Activated CD4-positive, alpha-beta memory T cell treated with anti-CD3 and anti-CD28 coated beads for 36 hours (primary cell): ENCODE measurements at places on chromosomes 4 and X.
A peak's percentile ranks its signal among the peaks of the same experiment; 100 is the strongest.

DNA sequence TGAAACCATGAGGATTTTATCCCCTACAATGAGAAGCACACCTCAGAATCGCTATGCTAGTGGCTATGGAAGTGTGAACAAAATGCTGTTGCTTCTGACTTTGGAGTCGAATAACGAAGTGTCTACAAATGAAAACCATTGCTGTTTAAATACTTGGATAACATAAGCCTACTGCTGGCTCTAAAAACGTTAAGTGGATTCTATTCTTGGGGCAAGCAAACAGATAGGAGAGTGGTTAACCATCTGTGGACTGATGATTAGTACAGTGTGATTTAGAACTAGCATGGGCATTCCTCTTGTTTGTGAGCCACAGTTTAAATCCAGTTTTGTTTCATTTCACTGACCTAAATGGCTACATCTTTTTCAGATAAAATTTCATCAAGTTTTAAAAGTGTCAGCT lies 109.7 kb upstream of the PNPLA4 start:
- DNase-seq: no peak

- no peak for DNase-seq
Measured at GRCh38 chr4:82248903-82249632, 124.7 kb downstream of the HNRNPD start.

DNA sequence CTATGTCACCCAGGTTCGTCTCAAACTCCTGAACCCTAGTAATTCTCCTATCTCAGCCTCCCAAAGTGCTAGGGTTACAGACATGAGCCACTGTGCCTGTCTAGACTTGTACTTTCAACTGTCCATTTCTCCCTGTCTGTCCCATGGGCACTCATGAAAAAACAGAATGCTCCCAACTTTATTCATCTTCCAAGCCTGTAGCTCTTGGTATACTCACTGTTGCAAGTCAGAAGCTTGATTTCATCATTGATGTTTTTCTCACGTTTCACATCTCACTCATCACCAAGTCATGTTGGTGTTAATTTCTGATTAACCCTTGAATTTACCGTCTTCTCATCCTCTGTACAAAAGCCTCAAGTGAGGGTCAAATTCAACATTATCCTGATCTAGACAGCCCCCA lies 7.3 kb upstream of the SRP72 start:
- DNase-seq: no peak

GRCh38 chrX:115348446-115349225 lies 59.1 kb downstream of the LUZP4 start:
- DNase-seq: no peak

GRCh38 chrX:118717678-118718391 lies 9.6 kb upstream of the IL13RA1 start:
- no peak for DNase-seq

DNA sequence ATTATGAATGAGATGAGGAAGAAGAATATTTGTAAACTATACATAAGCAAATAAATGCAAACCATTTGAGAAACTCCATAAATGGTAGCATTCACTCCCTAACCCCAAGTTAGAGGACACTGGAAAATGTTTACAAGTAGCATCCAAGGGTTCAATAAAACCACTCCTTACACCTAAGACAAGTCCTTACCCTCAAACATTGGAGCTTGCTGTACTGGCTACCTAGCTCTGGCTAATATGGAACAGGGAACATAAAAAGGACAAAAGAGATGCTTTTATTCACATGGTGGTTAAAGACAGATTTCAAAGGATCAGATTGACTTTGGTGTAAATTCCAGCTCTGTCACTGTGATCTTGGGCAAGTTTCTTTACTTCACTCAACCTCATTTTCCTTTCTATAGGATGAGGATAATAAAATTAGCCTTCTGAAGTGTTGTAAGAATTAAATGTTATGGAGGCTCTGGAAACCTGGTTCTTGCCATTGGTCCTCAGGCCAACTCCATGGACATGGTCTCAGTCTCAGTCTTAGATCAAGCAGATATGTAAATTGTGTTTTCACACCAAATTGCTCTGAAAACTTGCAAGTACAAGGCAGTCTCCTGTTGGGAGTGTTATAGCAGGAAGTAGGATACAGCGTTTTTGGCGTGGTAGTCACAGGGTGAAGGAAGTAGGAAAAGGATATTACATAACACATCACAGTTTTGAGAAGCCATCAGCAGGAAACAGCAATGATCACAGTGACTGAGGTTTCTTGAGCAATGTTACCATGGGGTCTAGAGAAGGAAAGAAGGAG lies 3.3 kb downstream of the CXCL1 start:
- no peak for DNase-seq

DNA sequence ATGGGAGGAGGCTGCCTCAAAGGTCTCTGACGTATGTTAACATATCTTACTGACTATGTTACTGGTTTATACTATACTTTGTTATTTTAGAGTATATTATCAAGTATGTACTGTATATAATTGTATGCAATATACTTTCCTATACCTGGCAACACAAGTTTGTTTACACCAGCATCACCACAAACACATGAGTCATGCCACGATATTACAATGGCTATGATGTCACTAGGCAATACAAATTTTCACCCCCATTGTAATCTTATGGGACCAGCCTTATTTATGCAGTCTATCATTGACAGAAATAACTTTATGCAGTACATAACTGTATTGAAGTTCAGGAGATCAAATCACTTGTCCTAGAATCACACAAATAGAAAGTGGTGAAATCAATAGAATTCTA lies 329.9 kb upstream of the SLC7A11 start:
- DNase-seq: no peak

- no peak for DNase-seq
Measured at GRCh38 chrX:21806691-21807090, 32.7 kb upstream of the MBTPS2 start.

- no peak for DNase-seq
Measured at GRCh38 chrX:37818031-37818430, 29.3 kb downstream of the DYNLT3 start.

- DNase-seq: peak; percentile 71
Measured at GRCh38 chrX:154051201-154051810, 31.6 kb upstream of the IRAK1 start.
